Mucosa of descending colon (tissue), 3 donors: ENCODE measurements at places on chromosomes 1 and 21.

GRCh38 chr1:59204001-59204400, 92.9 kb upstream of the FGGY start:
- DNase-seq: peak; percentile 52

DNA sequence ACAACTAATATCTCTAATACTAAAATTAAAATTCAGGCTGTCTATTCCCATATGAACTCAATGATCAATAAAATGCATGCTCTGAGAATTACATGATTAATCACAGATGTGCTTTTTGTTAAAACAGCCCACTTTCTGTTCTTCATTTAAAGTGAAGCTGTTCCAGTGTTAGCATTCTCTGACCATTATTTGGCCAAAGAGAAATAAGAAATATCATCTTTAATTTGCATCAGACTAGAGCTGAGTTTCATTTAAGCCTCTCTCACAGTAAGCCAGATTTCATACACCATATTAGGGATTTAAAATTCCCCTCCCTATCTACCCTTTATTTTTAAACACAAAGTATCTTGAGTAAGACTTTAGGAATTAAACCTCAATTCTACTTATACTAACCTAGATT, 261.6 kb downstream of the TPR start:
- DNase-seq: no peak

- no peak for DNase-seq
Measured at GRCh38 chr1:172146141-172146850, 274.2 kb upstream of the C1orf105 start.

- no peak for DNase-seq
Measured at GRCh38 chr1:54253480-54253879, 53.5 kb downstream of the MRPL37 start.

GRCh38 chr1:107244709-107245500, 104.1 kb downstream of the NTNG1 start:
- no peak for DNase-seq

- peak; percentile 72 for DNase-seq
Measured at GRCh38 chr1:162372159-162373071, 4.2 kb downstream of the SPATA46 start.

DNA sequence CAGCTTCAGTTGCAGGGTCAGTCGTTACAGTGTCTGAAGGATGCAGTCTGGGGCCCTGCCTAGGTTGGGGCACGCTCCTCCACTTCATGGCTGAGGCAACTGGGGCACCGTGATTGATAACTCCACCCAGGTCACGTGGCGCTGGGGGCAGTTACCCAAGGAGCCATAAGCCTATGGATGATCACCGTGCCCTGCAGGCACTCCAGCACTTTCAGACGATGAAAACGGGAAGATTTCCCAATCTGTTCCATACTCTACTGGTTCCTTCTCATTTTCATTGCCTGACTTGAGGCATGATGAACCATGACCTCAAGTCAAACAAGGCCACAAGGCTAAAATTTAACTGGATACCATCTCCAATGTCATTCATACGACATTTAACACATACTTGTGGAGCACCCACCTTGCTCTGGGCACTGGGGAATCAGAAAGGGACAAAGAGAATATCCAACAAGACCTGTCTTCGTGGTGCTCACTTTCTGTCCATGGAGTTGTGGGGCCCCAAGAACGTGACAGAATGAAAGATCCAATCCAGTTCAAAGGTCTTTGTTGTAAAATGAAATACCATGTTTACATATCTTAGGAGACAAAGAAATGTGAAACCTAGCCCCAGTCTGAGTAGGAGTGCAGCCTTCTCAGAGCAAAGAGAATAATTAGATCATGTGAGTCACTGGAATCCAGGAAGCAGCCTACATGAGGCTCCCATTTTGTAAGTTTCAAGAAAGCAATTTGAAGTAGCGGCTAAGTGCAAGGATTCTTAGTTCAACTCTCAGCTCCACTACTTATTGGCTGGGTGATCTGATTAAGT, 39.4 kb upstream of the SPOCD1 start:
- no peak for DNase-seq

- DNase-seq: no peak
Measured at GRCh38 chr1:30476476-30476875, 246.9 kb downstream of the MATN1 start.

- DNase-seq: no peak
Measured at GRCh38 chr1:93567255-93567918, 114.2 kb downstream of the BCAR3 start.

- DNase-seq: no peak
Measured at GRCh38 chr1:107365527-107366240, 224.8 kb downstream of the NTNG1 start.

DNA sequence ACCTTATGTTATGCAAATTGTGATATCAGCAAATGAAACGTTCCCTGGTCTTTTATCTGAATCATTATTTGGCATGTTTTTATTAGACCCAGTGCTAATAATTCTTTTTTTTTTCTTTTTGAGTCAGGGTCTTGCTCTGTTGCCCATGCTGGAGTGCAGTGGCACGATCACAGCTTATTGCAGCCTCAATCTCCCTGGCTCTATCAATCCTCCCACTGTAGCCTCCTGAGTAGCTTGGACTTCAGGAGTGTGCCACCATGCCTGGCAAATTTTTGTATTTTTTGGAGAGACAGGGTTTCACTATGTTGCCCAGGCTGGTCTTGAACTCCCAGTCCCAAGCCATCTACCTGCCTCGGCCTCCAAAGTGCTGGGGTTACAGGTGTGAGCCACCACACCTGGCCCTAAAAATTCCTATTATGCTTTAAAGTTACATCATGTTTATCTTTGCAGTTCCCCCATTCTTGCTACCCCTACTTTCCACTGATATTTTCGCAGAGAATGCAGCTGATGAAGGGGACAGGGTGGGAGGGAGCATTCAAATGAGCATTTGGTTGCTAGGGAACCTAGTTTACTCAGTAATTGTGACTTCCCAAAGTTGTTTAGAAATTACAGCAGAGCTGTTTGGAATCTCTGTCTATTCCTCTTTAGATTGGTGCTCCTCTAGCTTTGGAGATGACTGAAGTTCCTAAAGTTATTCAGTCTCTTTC, 18.4 kb downstream of the C1orf21 start:
- DNase-seq: no peak

- no peak for DNase-seq
Measured at GRCh38 chr1:178263341-178263740, 169.4 kb downstream of the RASAL2 start.

DNA sequence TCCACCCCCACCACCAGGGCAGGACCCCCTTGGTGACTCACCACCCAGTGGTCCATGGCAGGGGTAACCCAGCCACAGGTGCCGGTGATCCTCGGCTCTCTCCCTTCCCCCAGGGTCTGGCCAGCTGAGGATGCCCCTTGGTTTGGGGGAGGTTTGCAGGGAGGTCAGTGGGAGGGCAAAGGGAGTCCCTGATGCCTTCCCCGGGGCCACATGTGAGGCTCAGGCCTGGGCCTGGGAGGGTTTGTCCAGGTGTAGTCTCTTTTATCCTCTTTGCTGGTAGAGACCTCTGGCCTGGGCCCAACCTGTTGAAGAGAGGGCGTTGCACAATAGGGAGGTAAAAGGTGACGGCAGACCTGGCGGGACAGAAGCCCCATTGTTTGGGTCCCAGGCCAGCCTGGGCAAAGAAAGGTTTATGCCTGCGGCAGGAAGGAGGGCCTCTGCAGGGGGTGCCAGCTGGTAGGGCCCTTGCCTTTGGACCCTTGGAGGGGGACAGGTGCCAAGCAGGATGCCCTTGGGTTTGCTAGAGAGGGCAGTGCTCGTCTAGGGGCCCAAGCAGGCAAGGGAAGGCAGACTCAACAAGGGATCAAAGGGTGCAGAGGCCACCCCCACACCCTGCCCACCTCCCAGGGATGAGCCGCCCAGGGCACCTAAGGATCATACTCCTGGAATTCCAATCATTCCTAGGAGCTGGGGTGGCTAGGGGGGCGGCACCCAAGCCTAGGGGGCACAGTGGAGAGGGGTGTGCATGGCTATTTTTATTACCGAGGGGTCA, 760 bp upstream of the TINAGL1 start:
- peak; percentile 88 for DNase-seq

DNA sequence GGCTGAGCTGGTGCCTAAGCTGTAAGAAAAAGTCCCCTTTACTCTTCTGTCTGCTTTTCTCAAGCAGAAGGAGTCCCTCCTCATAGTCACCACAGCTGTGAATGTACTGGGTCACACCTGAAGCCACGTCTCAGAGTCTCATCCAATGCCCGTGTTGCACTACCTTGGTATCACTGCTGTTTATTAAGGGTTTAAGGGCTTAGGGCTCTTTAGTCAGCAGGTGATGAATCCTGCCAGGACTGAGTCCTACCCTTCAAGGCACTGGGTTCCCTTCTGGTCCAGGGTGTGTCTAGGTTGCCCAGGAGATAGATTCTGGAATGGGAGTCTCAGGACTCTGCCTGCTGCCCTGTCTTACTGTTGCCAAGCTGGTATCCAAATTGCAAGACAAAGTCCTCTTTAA, 33.4 kb upstream of the ROR1 start:
- no peak for DNase-seq

GRCh38 chr1:198462365-198463019, 78.0 kb downstream of the ATP6V1G3 start:
- no peak for DNase-seq

DNA sequence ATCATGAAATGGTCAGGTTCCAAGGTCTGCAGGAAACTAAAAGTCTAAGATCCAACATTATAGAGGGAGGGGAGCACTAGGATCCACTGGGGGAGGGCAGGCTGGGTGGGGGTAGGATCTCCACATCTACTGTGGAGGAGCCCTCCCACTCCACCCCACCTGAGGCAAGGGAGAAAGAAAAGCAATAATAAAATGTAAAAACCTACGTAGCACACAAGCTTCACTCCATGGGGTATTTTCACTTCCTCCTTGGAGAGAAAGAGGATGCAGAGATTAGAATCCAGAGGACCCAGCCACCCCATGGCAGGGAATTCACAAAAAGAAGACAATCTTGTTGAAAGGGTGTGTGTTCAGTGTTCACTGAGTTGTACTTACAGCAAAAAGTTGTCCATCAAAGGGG, 14.4 kb downstream of the SPOCD1 start:
- DNase-seq: no peak

DNA sequence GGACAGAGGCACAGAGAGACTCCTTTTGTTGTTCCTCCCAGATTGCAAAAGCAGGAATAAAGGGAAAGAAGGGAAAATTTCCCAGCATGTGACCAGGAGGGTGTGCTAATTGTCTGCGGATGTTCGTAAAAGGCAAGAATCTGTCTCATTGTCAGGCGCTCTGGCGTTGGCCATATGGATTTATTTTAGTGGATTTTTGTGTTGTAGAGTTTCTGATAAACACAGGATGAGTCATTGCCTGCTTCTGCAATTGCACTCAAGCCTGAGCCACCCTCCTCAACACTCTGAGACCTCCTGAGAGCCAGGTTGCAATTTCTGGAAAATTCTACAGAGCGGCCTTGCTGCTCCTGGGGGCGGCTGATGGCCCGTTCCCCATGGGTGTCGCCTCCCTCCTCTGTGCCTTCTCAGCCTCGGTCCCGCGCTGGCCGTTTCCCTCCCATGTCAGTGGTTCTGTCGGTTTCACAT, 227.7 kb downstream of the KAZN start:
- peak; percentile 38 for DNase-seq

- DNase-seq: no peak
Measured at GRCh38 chr1:179816196-179816960, 61.2 kb downstream of the TOR1AIP2 start.

GRCh38 chr1:248792342-248792741, 33.4 kb downstream of the SH3BP5L start:
- no peak for DNase-seq

GRCh38 chr1:174569240-174569639, 121.5 kb downstream of the GPR52 start:
- DNase-seq: no peak

GRCh38 chr1:205301205-205301821, 20.2 kb downstream of the NUAK2 start:
- DNase-seq: peak; percentile 44

DNA sequence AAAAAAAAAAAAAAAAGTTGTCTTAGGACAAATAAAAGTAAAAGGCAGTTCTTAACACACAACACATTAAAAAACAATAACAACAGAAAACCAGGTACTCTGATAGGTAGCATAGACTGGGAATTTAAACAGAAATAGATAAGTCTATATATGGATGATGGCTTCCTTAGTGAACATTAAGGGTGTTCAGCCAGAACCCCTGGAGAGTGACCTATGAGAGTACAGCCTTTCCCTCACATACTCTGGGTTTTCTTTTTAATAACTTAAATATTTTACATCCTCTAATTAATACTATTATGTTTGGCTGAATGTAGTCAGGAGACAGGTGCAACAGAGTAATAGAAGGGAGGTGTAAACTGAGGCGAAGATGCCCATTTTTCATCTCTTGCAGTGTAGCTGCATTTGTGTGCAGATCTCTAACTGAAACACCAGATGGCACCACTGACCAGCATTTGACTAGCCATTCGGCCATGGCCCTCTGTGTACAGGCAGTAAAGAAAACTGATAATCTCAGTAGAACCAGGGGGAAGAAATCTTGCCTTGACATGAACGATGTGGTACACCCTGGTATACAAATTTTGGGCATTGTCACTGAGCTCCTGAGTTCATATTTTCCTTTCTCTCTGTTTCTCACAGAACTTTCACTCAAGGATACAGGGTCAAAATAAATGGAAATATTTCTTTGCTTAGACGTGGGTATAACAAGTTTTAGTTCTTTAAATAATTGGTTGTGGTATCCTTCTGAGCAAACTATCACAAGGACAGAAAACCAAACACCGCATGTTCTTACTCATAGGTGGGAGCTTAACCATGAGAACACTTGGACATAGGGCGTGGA, 7.6 kb downstream of the TTF2 start:
- peak; percentile 48 for DNase-seq

DNA sequence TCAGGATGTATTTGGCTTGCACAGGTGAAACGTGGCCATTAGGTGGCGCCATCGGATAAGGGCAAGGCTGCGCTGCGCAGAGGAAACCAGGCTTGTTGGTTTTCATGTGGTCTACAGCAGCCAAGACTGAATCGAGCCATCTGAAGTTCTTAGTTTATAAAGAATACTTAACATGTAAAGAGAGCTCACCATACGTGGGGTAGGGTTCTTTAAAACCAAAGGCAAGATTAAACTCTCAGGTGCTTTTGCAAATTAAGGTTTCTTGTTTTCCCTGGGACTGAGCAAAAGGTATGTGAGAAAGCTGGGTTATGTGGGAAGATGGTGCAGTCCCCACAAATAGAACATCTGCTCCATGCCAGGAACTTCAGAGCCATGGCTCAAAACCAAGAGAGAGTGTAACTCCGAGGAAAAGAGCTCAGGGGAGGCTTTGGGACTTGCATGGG, 9.3 kb downstream of the MASP2 start:
- DNase-seq: peak; percentile 91

DNA sequence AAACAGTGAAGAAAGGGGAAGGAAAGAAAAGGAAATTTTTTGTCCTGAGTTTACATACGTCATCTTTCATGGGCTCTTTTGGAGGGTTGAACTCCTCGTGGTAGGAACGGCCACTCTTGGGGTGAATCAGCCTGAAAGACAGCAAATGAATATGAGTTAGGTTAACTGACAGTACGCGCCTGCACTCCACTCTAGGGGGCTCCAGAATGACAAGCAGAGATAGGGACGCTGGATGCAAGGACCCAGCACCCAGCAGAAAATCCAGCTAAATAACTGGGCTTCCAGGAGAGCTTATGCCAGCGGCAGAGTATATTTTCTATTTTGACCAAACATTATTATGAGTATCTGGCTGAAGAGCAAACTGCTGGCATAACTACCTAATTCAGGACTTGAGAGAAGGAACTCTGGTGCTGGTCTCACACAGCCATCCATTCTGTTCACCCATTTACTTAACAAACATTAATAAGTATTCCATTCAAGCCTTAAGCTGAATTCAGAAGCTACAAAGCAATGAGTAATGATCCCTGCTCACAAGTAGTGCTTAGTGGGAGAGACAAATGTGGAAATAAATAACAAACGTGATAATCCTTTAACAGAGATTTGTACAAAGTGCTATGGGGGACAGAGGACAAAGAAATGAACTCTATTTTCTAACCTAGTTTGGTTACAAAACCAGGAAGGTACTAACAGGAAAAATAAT, 22.1 kb downstream of the AK2 start:
- DNase-seq: no peak
